ENCODE measurements at places on chromosomes 3 and 15.

DNA sequence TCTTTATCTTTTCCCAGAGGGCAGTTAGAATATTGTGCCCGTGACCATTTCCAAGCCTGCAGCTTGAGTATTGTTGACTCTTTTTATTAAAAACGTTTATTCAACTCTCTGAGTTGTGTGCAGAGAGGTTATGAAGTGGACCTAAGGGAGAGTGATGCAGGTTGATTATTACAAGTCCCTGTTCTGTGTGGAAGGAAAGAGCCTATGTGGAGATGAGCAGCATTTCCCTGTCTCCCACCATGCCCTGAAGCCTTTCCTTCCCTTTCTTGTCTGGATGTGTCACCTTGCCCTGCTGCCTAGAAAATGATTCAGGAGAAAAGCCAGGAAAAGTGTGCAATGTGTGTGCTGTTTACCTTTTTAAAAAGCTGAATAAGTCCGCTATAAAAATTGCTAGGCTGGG, 19.4 kb downstream of the ZPLD1 start:
- no peak for DNase-seq

DNA sequence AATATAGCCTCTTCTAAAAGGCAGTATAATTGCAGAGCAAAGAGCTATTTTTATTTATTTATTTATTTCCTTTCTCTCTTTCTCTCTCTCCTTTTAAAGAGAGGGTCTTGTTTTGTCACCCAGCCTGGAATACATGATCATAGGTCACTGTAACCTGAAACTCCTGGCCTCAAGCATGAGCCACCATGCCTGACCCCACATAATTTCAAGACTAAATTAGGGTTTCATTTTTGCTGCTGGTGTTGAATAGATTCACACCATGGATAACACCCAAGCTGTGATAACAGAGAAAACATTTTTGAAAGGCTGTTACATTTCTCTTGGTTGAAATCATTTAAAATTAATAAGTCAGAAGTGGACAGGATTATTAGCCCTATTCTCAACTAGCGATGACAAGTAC, 131.6 kb downstream of the LEKR1 start:
- no peak for DNase-seq

DNA sequence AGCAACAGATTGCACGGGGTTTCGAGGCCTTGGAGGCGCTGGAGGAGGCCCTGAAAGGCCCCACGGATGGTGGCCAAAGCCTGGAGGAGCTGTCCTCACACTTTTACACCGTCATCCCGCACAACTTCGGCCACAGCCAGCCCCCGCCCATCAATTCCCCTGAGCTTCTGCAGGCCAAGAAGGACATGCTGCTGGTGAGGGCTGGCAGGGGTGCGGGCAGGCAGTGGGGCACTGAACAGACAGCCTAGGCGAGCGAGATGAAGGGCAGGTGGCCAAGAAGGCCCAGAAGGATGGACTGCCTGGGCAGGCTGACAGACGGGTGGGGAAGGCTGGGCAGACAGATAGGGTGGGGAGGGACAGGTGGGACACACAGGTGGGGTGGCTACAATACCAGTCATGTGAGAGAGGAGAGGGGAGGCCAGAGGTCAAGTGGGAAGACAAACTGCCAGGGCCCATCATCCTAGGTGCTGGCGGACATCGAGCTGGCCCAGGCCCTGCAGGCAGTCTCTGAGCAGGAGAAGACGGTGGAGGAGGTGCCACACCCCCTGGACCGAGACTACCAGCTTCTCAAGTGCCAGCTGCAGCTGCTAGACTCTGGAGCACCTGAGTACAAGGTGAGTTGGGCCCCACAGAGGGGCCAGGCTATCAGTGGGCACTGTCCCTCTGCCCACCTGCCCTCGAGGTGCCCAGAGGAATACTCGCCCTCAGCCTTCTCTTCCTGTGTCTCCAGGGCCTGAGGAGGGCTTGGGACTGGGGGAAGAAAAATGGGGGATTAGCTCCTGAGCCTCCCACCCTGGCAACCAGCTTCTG, 3.1 kb downstream of the PARP3 start:
- no peak for DNase-seq

DNA sequence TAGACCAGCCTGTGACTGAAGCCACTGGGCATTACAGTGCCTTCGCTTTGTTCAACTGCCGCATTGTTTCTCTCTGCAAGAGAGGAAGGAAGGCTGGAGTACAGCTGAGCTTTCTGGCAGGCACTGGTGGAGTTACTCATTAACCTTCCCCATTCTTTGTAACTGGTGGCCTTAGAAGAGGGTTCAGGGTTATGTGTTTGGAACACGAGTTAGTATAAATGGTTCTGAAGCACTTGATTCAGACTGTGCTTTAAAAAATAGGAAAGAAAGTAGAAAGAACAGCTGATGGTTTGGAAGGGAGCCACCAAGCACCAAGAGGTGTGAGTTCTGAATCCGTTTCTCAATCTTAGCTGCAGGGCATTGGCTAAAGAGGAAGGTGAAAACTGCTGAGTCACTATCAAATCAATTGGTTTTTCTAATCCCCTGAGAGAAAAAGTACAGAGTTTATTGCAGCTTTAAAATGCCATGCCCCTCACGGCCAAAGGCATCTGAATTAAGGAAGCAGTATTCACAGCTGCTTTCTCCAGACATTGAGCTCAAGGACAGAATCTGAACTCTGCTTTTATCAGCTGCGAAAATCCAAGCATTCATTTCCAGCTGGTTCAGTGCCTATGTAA, 3.6 kb downstream of the HGD start:
- no peak for DNase-seq

- DNase-seq: peak; percentile 7
Observed at GRCh38 chr3:15399970-15400369, 27.4 kb downstream of the METTL6 start.

Data from T-helper 22 cell (primary cell).